ENCODE measurements at places on chromosomes 12 and 14.

- DNase-seq, result peak; percentile 88
Measured at GRCh38 chr14:24398653-24399446, at the start of gene NYNRIN. NYNRIN (plus strand) TSS chr14:24399003; CDS start chr14:24399247, 244 bp downstream.

- no peak for DNase-seq
Measured at GRCh38 chr14:89957791-89958190, 2.1 kb downstream of the TDP1 start.

GRCh38 chr12:78494911-78495310 is 369.7 kb upstream of the SYT1 start:
- DNase-seq, result no peak

DNA sequence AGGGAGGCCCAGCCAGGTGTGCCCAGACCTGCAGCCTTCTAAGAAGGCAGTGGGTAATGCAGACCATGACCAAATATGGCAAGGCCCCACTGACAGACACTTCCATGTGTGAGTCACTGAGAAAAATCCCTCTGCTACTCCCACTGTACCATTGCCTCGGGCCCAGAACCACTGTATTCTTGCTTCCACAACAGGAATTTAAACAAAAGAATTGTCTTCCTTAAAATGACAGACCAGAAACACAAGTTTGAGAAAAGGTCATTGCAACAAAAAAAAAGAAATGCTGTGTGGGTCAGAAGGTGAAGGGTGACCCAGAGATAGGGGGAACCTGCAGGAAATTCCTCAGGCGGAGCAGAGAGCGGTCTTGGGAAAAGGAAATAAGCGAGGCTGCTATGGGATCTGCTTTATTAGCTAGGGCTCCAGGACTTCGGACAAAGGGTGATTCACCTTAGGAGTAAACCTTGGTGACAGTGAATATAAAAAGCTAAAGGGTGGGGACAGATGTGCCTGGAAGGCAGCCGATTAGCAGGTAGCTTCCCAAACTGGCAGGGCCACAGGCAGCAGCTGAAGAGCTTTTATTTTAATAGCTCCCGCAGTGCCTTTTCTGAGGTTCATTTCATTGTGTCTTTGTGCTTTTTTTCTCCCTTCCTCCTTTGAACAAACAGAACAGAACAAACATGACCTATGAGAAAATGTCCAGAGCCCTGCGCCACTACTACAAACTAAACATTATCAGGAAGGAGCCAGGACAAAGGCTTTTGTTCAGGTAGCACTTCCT is 185.3 kb upstream of the BCL2L14 start:
- no peak for DNase-seq

GRCh38 chr12:39835517-39836489 is 216.2 kb upstream of the ABCD2 start:
- DNase-seq, result no peak

- DNase-seq, result peak; percentile 59
Measured at GRCh38 chr14:101191101-101191720, 287.7 kb upstream of the RTL1 start.
